Bone marrow (tissue), 2 donors: ENCODE measurements at places on chromosomes 13 and 19.

DNA sequence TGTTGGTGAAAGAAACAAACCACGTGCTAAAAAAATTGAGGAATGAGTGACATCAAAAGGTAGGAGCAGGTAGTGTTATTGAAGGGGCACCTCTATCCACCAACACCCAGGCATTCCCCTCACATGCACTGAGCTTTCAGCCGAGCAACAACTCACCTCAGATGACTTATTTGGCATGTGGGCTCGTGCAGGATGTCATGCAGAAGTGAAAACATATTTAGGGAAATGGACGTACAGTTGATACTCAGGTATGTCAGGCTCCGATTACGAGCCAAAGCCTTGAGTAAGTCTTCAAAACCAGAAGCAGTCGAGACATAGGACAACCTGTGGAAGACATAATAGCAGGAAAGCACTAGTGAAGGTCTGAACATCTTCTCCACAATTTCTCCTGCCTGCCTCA is 30.4 kb downstream of the NLRP11 start:
- no peak for DNase-seq

DNA sequence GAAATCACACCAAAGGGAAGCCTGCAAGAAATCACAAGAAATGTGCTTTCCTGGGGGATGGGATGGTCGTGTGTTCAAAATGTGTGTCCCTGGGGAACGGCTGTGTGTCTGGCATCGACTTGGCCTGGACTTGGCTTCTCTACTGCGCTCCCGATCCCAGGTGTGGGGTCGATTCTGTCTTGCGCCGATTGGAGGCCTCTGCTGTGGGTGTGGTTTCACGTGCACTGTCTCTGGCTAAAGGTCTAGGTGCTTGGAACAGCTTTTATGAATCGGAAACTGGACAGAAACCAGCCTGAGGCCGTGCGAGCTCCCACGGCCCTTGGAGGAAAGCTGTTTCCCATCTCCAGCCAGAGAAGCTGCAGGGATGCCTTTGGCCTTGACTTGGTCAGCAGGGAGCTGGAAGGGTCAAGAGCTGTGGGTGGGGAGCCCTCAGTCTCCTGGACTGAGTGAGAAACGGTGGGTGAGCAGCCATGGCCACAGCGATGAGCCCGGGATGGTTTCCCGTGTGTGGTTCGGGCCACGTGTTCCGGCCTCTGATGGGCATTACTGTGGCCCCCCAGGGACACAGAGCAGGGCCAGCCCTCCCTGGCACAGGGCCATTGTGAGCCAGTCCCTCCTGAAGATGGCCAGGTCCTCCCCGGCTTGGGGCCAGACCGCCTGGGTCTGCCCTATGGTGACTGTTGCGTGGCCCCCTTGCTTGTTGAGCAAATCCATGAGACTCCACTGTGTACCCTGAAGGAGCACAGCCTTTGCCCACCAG is 29.7 kb downstream of the MCF2L start:
- DNase-seq, result no peak

DNA sequence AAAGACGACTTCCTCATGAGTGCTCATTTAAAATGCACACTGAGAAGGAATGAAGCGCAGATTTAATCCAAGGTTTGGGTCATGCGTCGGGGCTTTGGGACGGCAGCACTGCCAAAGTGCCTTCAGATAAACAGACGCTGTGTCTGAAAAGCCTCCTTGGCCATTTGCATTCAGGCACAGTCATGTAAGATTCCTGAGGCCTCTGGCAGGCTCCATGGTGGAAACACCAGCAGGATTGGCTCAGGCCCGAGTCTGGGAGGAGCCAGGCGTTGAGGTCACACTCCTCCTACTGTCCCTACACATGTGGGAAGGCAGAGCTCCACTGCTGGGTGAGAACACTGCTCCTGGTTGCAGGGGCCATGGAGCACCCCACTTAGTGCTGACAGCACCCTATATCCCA is 113.3 kb upstream of the KL start:
- DNase-seq, result no peak

- no peak for DNase-seq
Observed at GRCh38 chr13:109880371-109881346, 94.3 kb upstream of the IRS2 start.

- DNase-seq, result no peak
Observed at GRCh38 chr19:48606463-48607358, at the start of gene SPACA4. SPACA4 (plus strand) TSS chr19:48606742; CDS start chr19:48606979, 237 bp downstream.

GRCh38 chr13:49295244-49295643 is 47.5 kb downstream of the CDADC1 start:
- no peak for DNase-seq

DNA sequence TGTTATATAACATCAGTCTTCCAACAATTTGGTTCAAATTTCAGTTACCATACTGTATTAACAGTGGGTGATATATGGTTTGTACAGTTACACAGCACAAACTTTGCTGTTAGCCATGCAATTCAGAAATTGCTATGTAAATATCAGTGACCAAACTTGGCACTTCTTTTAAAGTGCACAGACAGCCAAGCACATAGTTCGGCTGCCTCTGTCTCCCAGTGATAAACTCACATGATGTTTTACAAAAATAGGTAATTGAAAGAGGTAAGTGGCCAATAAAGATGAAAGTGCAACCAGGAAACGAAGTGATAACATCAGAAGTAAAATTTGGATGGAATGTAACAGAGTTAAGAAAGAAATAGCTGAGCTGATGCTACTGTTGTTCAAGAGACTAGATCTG is 143.9 kb downstream of the PCDH9 start:
- no peak for DNase-seq

DNA sequence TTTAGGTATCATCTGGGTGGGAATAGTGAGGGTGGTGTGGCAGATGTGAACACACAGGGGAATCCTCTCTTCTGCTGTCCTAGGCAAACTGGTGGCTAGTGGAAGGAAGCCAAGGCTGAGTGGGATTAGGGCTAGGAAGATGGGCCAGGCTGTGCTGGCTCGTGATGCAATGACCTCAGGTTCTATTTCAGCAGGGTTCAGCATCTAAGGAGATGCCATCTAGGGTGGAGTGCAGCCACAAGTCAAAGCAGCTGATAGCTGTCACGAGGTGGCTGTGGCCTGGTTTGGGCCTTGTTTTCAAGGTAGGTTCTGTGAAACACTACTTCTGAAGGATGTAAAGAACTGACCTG is 21.6 kb downstream of the ARL11 start:
- no peak for DNase-seq

GRCh38 chr19:40089462-40089861 is 1.3 kb downstream of the ZNF780A start:
- no peak for DNase-seq

GRCh38 chr13:111929036-111929616 is 137.8 kb upstream of the SOX1 start:
- no peak for DNase-seq

- DNase-seq, result no peak
Observed at GRCh38 chr19:6214881-6215541, 64.8 kb downstream of the MLLT1 start.

- DNase-seq, result no peak
Observed at GRCh38 chr13:100443998-100444328, 144.6 kb downstream of the GGACT start.

DNA sequence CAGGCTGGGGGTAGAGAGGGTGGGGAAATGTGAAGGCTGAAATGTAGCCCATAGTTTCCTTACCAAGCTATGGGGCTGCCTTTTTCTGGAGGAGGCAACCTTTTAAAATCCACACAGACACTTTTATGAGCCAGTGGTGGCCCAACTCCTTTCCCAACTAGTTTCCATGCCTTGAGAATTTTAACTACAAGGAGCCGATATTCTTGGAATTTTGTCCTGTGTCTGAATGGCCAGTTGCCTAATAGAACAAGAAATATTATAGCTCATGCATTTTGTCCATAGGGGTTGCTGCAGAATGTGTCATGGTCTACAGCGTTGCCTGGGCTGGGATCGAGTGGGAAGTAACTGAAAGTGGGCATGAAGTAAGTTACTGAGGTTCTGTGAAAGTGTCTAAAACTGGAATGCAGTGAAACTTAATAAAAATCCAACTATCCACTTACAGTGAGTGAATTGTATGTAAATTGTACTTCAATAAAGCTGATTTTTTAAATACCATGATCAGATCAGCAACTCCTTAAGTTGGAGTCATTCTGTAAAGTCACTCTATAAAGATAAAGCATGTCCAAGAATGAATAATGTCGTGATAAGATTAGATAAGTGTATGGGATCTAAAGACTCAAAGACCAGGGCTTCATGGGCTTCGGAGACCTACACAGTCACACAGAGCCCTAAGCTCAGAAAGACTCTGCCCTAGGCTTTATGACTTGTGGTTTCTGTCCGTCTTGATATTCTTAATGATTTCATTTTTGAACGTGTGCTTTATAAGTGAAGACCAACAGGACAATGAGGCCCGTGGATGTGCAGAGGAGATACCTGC is 122.6 kb upstream of the FNDC3A start:
- DNase-seq, result no peak

- no peak for DNase-seq
Observed at GRCh38 chr13:80131204-80131603, 209.7 kb downstream of the SPRY2 start.

GRCh38 chr13:75181906-75182305 is 300.1 kb downstream of the TBC1D4 start:
- no peak for DNase-seq

GRCh38 chr19:6963937-6964336 is 57.3 kb downstream of the MBD3L2B start:
- DNase-seq, result no peak

DNA sequence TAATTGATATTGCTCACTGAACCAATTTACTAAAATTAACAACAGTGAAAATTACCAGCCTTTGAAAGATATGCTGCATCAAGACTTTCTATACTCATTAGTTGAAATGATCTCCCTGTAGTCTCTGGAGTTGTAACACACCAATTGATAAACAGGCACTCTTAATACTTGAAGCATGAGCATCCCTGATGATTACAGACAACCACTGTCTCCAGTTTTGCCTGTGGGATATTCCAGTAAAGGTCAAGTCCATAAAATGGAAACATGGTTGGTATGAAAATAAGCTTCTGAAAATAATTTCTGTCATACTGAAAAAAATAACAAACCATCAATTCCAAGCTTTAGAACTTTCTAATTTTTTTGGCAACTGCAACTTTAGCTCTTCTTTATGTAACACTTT is 405.8 kb downstream of the SPRY2 start:
- DNase-seq, result no peak

DNA sequence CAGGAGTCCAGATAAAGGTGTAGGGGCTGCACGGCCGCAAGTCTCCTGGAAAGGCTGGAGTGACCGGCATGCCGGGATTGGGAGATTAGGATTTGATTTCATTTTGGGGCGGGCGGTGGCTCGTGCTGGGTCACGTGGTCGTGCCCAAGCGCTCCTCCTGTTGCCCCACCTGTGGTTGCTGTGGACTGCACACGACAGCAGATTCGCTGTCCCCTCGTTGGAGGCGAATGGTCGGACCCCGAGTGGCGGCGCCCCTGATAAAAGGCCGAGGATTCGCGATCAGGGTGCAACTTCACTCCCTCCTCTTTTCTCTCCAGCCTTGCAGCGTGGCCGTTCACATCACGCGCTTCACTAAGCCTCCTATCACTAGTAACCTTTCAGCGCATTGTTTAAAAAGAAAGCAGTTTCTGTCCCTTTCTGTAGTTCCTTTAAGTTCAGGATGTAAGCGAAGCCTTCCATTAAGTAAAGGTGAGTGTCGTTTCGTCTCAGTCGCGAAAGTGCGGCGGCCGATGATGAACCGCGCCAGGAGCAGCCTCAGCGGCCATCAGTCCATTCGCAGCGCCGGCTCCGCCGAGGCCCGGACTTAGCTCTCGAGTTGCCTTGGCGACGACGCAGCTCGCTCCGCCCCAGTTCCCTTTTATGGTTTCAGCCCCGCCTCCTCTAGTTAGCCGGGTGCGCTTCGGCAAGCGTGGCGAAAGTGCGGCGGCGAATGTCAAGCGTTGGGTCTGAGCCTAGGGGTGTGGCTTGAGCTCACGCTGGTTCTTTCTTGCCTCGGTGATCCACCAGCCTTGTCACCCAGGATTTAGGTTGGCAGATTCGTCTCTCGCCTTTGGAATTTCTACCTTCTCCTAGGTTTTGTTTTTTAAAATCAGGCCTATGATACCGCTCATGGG is 1.7 kb upstream of the PPP1R37 start:
- DNase-seq, result peak; percentile 29

DNA sequence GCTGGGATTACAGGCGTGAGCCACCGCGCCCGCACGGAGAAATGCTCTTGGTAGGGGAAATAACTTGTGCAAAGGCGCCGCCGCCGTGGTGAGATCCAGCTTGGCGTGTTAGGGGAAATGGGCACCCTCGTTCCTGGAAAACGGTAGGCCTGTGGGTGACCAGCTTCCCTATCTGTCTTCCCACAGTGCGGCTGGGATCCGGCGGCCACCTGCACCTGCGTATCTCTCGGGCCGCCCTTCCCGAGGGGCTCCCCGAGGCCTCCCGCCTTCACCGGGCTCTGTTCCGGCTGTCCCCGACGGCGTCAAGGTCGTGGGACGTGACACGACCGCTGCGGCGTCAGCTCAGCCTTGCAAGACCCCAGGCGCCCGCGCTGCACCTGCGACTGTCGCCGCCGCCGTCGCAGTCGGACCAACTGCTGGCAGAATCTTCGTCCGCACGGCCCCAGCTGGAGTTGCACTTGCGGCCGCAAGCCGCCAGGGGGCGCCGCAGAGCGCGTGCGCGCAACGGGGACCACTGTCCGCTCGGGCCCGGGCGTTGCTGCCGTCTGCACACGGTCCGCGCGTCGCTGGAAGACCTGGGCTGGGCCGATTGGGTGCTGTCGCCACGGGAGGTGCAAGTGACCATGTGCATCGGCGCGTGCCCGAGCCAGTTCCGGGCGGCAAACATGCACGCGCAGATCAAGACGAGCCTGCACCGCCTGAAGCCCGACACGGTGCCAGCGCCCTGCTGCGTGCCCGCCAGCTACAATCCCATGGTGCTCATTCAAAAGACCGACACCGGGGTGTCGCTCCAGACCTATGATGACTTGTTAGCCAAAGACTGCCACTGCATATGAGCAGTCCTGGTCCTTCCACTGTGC is 2.4 kb downstream of the GDF15 start:
- no peak for DNase-seq

GRCh38 chr19:48962029-48962848 is 2.9 kb upstream of the FTL start:
- peak; percentile 40 for DNase-seq

DNA sequence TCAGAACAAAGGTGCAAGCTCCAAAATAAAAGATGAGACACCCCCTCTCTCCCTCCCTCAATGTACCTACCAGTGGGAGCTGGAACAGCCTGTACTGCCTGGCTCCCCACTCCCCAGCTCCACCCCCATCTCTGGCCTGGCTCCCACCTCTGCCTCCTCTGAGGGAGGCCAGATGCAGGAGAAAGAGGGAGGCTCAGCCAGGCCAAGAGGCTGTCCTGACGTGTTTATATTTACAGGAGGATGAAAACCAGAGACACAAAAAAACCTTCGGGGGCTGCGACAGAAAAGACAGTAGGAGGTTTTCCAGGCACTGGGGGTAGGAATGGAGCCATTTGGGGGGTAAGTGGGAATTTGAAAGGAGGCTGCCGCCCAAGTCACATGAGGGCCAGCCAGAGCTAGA is 19.7 kb downstream of the ARHGEF18 start:
- no peak for DNase-seq
